ENCODE measurements at places on chromosomes 7 and 10. TPM values are rescaled to one million over a fixed set of nuclear protein-coding genes. Genes with fewer than 3 reads are reported as not detected.

The GALNT17 gene
- 38.0 TPM for total RNA-seq

The AGAP9 gene
- total RNA-seq = 2.2 TPM

The MBL2 gene
- total RNA-seq = not detected

The NFE2L3 gene
- 1.1 TPM for total RNA-seq

The AKR1C4 gene
- not detected for total RNA-seq

The XPNPEP1 gene
- 68.7 TPM for total RNA-seq

The ZNF425 gene
- total RNA-seq = 4.7 TPM

The EPC1 gene
- 58.4 TPM for total RNA-seq

The OR2A42 gene
- not detected for total RNA-seq

The CRHR2 gene
- total RNA-seq = 0.51 TPM

The PTPRN2 gene
- total RNA-seq = 3.1 TPM

The BAIAP2L1 gene
- total RNA-seq = 6.5 TPM

The PPP1R17 gene
- total RNA-seq = not detected

GRCh38 chr10:89363729-89364442 is 14.0 kb upstream of the IFIT1B start:
- DNase-seq = no peak

DNA sequence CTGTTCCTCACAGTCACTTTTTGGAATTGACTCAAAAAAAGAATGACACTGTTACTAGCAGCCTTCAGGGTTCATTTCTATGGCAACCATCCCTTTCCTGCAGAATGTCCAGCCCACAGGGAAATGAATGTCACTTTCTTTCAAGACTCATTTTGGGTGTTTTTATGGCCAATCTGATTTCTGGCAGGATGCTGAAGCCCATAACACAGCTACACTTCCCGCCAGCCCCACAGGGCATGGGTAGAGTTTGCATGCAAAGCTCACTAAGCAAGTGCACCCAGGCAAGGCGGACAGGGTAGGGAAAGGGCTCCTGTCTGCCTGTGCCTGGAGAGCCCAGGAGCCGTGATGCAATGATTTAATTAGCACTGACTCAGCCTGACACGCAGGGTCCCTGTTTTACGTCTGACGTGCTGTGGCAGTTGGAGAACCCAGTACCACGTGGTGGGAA is 26.1 kb upstream of the GPAM start:
- DNase-seq = peak; percentile 7

DNA sequence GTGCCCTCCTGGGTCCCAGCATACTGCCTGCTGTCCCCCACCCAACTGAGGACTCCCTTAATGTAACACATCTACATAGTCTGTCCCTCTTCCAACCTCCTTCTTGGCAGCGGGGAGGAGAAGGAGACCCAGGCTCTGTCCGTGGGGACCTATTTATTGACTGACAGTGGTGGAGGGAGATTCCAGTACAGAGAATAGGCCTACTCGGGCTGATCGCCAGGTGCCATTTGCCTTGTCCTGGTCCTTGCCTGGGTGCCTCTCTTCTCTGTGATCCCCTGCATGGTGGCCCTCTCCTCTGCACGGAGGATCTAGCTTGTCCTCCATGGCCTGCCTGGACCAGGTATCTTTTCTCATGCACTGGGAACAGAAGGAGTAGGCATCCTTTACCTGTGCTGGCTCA is 17.0 kb downstream of the GHRHR start:
- DNase-seq = no peak

DNA sequence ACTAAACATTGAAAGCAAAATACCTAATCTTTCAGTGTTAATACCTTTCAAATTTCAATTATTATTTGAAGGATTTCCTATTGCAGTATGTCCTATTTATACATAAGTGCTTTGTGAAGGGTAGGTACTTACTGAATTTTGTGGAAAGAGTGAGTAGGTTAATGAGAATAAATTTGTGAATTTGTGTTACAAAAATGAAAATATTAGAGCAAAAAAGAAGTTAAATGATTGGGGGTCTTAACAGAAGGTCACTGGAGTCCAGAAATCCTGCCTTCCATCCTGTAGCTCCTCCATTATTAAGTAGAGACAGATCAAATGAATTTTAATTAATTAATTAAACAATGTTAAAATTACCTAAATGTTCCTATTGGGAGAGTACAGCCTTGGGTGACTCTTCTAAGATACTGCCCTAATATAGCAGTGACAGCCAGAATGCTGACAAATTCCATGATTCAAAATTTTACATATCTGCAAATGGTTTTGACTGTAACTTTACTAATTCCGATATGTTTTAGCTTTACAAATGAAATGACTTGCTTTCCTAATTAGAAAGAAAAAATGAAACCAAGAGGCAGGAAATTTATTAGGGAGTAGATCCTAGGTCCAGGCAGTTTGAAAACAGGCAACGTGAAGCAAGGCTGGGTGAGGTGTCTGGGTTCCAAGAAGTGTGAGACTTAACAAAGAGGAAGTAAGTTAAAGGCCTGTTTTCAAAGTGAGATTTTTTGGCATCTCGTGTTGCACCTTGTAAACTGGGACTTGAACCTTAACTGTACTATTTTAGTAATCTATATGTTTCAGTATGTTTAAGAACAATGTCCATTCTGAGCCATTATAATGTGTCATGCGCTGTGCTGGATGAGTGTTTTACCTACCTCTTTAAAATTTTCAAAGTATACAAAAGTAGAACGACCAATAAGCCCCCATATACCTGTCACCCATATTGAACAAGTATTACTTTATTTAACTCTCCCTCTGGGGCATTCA is 1.5 kb downstream of the PIK3CG start:
- no peak for DNase-seq

GRCh38 chr7:85802211-85802610 is 615.4 kb upstream of the SEMA3D start:
- no peak for DNase-seq

- no peak for DNase-seq
These were observed 49.0 kb downstream of the COL17A1 start for GRCh38 chr10:104036518-104037260.

DNA sequence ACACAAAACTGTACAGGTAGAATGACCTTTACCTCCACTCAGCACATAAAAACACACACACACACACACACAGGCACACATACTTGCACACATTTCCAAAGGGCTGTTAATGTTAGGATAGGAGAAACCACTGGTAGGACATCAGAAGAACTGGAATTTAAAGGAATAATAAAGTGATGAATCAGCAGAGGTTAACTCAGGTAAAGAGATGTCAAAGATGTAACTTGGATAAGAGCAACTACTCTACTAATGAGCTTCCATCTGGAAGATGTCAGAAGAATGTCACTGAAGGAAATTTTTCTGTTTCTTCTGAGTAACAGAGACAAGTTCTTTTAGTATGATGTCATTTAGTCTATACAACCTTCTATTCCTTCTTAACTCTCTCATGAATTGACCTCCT is 26.4 kb upstream of the GPR37 start:
- DNase-seq = no peak

DNA sequence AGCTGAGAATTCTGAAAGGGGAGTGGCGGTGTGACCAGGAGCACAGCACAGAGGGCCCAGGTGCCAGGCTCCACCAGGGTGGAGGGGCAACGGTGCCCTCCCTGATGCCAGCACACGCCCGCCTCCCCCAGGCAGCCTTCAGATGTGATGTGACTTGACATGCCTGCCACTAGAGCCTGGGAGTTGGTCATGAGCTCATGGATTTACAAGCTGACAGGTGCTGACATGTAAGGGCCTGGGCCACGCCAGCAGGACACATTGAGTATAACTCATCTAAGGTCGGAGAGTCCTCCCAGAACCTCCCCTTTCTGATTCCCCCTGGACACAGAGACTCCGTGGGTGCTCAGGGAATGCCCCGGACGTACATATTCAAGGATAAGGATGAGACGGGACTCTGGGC is 74.2 kb downstream of the LSM5 start:
- DNase-seq = no peak

DNA sequence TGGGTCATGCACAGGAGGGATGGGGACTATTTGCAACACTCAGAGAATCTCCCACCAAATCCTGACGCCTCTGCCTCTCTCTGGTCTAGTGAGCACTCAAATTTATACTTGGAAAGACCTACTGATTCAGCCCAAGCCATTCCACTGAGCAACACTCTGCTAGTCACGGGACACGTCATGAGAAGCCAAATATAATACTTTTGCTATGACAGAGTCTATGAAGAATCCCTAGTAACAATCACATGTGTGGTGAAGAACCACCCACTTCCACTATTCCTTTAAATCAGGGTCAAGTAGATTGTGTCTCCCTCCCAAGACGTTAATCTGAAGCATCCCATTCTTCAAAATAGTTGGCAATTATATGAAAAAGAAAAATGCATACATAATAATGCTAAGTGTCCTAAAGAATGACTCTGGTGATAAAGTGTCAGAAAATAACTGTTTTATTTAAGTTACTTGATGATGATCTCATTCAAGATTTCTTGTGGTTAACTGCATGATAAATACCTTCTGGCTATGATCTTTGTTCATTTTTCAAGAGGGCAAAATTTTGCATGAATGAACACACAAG is 28.5 kb downstream of the CHCHD3 start:
- DNase-seq = no peak

DNA sequence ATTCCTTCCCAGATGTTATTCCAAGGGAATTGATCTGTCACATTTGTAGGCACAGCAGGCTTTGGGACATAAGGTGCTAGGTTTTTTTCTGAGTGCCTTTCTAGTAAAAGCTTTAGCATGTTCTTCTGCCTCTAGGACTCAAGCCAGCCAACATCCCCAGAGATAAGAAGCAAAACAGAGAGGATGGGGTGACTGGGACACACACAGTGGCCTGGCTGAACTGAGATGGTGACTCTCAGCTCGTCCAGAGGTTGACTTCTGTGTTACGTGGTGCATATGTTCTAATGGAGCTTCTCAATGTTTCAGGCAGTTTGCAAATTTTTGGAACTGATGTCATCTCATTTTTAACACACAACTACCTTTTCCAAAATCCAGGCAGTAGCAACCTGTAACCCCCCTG is 188.1 kb upstream of the CELF2 start:
- no peak for DNase-seq

- DNase-seq = no peak
These were observed 117.7 kb upstream of the CDK1 start for GRCh38 chr10:60660625-60661024.

DNA sequence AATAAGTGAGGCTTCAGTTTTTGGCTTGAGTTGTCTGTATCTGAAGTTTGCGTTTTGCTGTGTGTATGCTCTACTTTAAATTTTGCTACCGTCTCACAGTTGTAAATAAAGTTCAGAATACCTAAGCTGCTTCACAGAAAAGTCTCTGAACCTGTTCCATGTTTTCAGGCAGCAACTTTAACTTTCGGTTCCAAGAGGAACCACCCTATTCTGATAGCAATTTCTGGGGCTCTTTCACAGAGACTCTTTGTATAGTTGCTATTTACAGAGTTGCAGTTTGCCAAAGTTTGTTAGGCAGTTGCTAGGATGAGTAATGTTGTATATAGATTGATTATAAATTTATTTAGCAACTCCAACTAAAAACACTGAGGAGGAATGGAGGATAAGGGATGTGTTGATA is 5.7 kb downstream of the FAM221A start:
- peak; percentile 32 for DNase-seq

DNA sequence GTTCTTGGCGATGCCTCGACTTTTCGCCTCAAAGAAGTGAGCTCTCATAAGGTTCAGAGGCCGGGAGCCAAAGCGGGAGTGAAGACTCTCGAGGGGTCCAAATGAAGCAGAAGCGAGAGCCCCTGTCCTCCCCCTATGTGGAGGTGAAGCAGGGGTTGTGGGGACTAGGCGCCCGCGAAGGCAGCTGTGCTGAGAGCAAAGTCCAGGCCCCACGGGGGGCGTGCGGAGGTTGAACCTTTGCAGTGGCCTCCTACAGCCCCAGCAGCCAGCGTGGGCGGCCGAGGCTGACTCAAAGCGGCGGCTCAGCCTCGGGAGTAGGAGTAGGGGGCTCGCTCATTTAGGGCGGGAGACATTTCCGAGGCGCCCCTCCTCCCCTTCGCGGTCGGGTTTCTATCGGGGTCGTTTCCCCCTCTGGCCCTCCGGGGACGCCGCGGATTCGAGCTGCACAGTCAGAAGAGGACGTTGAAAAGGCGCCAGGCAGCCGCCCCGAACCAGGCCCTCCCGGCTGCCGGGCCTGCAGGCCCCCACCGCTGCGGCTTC is 553 bp upstream of the ADD3 start:
- no peak for DNase-seq

DNA sequence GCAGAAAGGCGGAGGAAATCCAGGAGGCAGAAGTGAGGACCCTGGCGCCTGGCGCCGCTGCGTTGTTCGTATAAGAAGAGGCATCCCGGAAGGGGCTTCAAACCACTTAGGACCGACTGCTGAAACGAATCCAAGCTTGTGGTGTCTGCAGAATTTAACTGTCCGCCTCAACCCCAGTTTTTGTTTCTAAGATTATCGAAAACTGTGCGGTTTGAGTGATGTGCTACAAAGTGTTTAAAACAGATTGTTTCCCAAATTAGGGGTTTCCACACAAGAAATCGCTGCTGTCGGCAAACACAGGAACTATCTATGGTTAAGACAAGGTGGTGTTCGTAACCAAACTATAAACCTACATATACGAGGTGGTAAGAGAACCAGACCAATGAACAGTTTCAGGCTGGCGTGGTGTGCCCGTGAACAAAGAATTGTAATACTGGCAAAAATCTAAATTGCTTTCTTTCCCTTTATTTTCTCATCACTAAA is 835 bp upstream of the DGKI start:
- peak; percentile 48 for DNase-seq

DNA sequence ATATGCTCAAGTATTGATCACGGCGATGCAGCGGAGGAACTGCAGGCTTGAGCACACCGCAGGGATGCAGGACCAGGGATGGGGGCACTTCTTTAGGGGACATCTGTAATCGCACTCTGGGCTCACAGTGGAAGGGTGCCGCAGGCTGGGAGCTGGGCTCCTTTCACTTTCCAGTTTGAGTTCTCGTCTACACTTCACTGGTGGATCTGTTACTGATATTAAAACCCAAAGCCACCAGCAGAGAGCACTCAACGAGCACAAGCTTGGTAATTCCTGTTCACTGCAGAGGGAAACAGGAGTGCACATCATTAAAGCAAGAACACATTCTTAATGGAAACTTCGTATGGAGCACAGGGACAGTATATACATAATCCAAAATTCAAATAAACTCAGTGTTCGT is 91.3 kb downstream of the PARD3 start:
- peak; percentile 76 for DNase-seq

DNA sequence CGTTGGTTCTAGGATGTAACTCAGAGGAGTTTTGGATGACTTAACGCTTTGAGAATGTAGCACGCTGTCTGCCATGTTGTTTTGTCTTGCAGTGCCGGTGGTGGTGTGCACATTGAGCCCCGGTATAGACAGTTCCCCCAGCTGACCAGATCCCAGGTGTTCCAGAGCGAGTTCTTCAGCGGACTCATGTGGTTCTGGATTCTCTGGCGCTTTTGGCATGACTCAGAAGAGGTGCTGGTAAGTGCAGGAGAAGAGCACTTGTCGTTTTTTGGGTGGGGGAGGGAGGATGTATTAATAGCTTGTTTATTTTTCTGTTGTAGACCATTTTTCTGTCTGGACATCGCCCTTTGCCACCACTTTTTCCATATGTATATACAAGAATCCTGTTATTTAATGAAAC is 6.3 kb downstream of the NDUFB2 start:
- no peak for DNase-seq

GRCh38 chr10:3085785-3086567 is 18.6 kb downstream of the PFKP start:
- no peak for DNase-seq

GRCh38 chr7:118918556-118918955 is 694.1 kb downstream of the ANKRD7 start:
- peak; percentile 30 for DNase-seq

Measured in tongue (tissue), 3 donors.